Activated effector memory CD4-positive, alpha-beta T cell treated with Interleukin-2 at 50 U/mL for 16 hours (primary cell): ENCODE measurements at places on chromosomes 11 and 22.

DNA sequence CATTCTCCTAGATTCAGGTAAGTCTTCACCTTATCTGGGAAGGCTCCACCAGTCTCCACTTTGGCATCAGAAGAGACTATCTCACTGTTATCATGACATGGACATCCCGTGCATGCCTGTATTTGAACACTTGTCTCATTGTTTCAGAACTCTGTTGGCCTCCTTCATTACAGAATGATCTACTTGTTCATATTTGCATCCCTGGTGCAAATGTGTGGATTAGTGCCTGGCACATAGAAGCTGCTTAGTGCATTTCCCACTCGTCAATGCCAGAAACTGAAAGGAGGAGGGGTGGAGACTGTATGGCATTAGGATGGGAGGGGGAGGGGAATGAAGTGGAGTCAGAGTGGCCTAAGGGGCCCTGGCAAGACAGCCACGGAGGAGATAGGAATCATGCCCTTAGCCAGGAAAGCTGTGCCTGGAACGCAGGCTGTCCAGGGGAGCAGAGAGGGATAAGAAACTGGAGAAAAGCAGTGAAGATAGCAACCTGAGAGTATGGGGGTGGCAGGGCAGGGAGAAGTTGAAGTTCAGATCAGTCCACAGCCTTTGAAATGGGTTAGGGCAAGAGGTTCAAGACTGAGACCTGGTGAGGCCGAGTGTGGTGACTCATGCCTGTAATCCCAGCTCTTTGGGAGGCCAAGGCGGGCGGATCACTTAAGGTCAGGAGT is 53.8 kb upstream of the CAPRIN1 start:
- no peak for DNase-seq

DNA sequence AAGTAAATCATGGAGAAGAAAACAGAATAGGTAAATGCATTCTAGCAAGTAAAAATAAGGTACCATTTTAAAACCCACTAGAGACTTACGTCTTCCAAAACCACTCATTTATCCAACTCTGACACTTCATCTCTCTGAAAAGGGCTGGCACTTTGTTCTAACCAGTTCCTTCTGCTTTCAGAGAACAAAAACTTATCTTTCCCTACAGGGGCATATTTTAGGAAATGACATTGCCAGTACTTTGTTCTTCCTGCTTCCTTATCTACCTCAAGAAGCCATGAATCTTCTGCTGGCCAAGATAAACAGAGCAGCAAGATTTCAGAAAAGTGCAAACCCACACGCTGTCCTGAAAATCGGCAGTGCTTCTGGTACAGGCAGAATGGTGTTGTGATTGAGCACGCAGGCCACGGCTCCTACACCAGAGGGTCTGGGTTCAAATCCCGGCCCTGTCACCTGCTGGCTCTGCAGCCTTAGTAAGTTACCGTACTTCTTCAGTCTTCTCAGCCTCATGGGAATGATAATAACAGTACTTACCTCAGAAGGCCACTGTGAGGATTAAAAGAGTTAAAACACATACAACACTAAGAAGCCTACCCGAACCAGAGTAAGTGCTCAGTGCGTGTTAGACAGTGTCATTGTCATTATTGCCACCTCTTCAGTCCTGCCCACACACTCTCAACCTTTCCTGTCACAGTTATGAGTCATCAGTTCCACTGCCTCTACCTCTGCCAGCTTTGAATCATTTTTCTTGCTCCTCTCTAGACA is 11.0 kb downstream of the MPZL3 start:
- DNase-seq: no peak

- DNase-seq: no peak
These were observed 305.2 kb downstream of the RAB38 start for GRCh38 chr11:87870086-87870485.

DNA sequence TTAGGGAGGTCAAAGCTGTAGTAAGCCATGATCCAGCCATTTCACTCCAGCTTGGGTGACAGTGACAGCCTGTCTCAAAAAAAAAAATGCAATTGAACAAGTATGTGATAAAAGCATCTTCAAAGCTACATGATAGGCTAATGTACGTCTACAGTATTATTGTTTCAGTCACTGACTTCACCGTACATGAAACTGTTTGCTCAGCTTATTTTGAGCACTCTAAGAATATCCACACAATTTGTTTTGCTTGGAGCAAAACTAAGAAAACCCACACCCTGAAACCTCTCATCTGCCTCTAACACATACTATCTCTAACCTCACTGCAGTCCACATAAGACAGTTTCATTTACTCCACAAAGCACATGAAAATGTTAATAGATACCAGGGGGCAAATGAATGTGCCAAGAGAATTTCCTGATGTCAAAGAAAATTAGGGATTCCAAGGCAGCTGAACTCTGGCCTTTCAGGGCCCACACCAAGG is 60.7 kb downstream of the KCNA4 start:
- no peak for DNase-seq

DNA sequence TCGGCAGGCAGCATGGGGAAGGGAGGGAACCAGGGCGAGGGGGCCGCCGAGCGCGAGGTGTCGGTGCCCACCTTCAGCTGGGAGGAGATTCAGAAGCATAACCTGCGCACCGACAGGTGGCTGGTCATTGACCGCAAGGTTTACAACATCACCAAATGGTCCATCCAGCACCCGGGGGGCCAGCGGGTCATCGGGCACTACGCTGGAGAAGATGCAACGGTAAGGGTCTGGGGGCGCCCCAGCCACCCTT is 204 bp downstream of the FADS2 start:
- no peak for DNase-seq

- DNase-seq: no peak
These were observed 9.2 kb upstream of the ALX4 start for GRCh38 chr11:44319170-44319551.

DNA sequence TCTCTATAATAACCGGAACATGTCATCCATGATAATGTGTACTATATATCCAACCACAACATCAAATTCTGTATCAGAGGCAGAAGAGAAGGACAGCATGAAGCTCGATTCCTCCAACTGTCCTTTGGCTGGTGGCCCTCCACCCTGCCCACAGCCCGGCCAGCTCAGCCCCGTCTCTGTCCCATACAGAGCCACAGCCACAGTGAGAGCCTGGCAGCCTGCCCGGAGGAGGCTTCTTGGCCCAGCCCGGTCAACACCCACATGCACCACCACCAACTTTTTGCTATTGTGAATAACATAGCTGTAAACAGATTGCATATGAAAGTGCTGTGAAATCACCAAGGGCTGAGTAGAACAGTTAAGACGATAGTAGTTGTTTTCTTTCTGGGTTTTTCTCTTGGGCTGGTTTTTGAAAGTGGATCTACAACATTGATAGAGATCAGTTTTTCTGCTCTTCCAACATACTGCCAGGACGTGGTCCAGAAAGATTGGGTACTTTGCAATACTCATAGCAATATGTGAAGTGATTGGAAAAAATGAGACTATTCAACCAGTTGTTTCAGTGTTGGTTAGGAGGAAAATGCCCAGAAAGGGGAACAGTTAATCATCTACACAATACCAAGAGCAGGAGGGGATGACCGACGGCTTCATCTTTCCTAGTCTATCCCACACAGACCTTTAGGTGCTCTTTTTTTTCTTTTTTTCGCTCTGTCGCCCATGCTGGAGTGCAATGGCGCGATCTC is 6.9 kb upstream of the TUBA8 start:
- DNase-seq: no peak

- no peak for DNase-seq
These were observed 4.7 kb downstream of the FADS2 start for GRCh38 chr11:61832754-61833153.
